H4 (cell line): ENCODE measurements at places on chromosomes 2 and 18.

- no peak for DNase-seq
Observed at GRCh38 chr2:66869076-66869475, 434.2 kb downstream of the MEIS1 start.

GRCh38 chr2:234570476-234570875 lies 73.6 kb upstream of the ARL4C start:
- DNase-seq: no peak

GRCh38 chr2:168482952-168483831 lies 27.1 kb downstream of the CERS6 start:
- DNase-seq: no peak

DNA sequence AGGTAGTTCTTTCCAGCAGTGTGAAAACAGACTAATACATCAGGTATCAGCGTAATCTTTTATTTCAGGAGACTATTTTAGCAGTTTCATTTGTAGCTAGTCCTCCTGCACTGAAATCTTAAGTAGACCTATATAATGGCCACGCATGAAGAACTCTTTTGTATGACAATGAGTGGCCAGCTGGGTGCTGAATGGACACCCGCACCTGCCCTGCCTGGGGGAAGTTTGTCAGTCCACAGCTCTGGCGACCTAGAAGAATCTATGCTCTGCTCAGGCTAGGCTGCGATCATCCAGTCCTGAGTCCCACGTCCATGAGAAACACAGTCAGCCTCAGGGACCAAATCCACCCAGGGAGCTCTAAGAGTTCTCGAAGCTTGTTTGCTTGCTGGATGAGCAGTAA lies 709.2 kb upstream of the ID2 start:
- no peak for DNase-seq

GRCh38 chr2:160968183-160968582 lies 192.0 kb upstream of the TANK start:
- DNase-seq: no peak

GRCh38 chr2:238045575-238045974 lies 15.2 kb upstream of the SCLY start:
- no peak for DNase-seq
